ENCODE measurements at places on chromosomes 2 and 18.

DNA sequence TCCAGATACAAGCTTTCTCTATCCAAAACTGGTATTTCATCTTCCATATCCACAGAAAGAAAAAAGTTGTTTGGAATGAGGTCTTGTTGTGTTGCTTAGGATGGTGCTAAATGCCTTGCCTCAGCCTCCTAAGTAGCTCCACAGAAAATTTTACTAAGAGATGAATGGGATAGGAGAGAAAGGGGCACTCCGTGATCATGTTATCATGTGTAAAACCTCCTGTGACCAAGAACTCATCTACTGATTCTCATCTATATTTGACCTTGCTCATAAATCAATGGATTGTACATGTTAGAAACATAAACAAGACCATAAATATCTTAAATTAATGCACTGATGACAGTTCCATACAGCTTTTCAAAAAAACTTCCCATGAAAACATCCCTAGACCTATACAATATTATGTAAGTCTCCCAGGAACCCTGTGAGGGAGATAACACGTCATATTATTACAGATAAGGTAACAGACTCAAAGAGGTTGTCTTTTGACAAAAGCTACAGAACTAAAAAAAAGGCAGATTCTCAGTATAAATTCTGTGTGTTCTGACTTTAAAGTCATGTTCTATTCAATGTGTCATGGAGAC is 29.3 kb upstream of the KYNU start:
- no peak for DNase-seq

DNA sequence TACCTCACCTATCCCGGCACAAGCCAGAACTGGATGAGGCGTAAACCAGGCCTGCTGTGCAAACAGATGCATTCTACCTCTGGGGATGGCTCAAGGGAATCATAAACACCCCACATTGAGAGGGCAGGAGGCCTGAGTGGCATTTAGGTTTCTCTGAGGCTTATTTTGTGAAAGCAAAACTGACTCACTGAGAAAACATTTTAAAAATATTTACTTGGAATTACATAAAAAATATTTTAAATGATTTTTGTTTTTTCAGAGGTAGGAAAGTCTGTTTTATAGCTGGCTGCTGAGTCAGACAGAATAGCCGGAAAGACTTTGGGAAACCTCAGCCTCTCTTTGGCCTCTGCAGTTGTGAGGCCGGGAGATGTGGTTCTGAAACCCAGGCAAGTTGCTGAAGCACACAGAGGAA is 244.1 kb downstream of the NCKAP5 start:
- no peak for DNase-seq

DNA sequence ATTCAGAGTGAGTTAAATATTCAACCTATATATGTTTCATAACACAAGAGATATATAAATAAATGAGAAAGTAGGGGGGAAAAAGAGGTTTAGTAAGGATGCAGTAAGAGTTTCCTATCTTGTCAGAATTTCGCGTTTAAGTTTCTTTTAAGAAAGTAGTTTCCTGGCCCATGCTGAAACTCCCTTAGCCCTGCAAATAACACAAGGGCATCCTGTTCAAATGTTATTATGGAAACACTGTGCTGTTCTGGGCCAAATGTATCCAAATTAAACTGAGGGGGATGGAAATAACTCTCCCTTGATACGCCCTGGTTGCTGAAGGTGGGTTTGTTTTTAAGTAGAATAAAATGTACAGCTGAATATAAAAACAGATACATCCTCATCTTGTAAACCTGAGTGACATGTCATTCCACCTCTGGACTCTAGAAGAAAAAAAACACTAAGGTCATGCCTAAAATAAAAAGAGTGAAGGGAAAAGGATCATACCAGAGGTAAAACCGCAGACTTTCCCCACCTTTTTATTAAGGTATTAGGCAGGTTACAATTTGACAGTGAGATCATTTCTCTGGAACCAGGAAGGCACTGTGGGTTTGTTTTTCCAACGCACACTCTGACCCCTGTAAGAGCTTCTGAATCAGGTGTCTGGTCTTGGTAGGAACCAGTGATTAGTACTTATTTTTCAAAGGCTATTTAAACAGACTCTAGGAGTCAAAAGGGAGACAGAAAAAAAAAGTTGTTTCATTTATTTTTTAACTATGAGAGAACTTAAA is 16.7 kb downstream of the BCL2 start:
- DNase-seq: no peak

DNA sequence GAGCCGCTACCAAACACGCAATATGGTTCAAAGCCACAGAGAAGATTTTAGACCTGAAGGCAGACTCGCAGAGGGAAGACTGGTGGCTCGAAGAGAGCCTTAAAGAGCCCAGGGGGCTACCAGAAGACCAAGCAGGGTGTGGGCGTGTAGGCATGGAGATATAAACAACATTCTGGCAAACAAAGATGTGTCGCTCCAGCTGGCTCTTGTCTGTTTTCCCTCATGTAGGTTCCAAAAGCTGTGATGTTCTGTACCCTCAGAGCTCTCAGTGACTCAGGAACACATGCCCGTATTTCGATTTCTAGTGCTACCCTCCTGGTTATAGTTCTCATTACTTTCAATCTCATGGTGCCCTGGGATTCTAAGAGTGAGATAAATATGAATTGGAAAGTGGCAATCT is 44.5 kb downstream of the DOCK10 start:
- no peak for DNase-seq

- DNase-seq: no peak
These were observed 151.5 kb downstream of the GALR1 start for GRCh38 chr18:77401173-77401572.

- DNase-seq: no peak
These were observed 16.7 kb upstream of the PDIA6 start for GRCh38 chr2:10829299-10829698.

All from NCI-H774 (cell line).